Chondrocyte (in vitro differentiated cells): ENCODE measurements at places on chromosomes 2 and 18. TPM values are rescaled to one million over a fixed set of nuclear protein-coding genes. Genes with fewer than 3 reads are reported as not detected.

GRCh38 chr2:219648176-219648575, 20.7 kb downstream of the SLC4A3 start:
- H3K27me3 ChIP-seq, result peaks cover 14% of the 10 kb centered on the region
- DNase-seq, result no peak
- H3K27ac ChIP-seq, result no peak overlapping the region
- H3K36me3 ChIP-seq, result peaks cover 3% of the 10 kb centered on the region

DNA sequence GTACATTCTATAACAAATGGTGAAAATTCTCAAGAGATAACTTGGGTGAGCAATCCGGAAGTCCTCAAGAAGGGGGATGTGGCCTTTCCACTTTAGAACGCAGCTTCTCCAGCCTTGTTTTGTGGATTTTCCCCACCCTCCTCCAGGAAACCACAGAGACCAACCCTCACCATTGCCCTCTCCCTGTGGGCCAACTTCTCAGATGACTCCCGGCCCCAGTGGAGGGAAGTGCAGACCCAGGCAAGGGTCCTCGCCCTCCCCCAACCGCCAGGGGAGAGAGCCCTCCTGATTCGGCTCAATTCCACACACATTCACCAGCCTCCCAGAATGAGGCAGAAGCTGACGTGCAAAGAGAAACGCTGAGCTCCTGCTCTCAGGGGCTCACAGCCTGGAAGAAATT, 277.2 kb downstream of the EIPR1 start:
- no peak overlapping the region for H3K27ac ChIP-seq
- peaks cover 6% of the 10 kb centered on the region for H3K27me3 ChIP-seq
- H3K4me1 ChIP-seq, result no peaks in the 10 kb centered on the region
- no peak for DNase-seq
- peaks cover 2% of the 10 kb centered on the region for H3K36me3 ChIP-seq

- H3K4me3 ChIP-seq, result no peak overlapping the region
- peaks cover 2% of the 10 kb centered on the region for H3K36me3 ChIP-seq
- H3K4me1 ChIP-seq, result peaks cover 25% of the 10 kb centered on the region
- no peak for DNase-seq
- H3K27ac ChIP-seq, result no peak overlapping the region
Observed at GRCh38 chr2:101147062-101147461, 4.1 kb downstream of the TBC1D8 start.

The C2orf15 gene
- total RNA-seq, result 0.17 to 0.26 TPM in 2 of 3 replicates, not detected in the other

- no peaks in the 10 kb centered on the region for H3K27me3 ChIP-seq
- no peaks in the 10 kb centered on the region for H3K36me3 ChIP-seq
- no peak overlapping the region for H3K27ac ChIP-seq
- H3K4me3 ChIP-seq, result no peak overlapping the region
Observed at GRCh38 chr2:203656522-203657287, 49.7 kb upstream of the CD28 start.

DNA sequence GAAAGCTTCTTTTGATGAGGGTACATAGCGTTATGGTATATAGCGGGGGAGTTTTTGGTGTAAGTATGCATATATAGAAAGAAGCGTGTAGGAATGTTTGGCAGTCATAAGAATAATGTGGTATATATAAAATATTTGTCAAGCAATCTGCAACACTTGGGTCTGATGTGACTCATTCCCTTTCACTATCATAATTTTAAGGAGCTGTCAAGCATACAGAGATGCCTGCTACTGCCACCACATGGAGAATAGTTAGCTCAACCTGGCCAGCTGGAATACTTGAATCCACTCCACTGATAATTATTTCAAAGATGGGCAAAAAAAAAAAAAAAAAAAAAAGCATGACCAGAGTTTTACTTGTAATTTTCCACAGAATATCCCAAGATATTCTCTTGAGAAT, 559.8 kb upstream of the REG3G start:
- no peaks in the 10 kb centered on the region for H3K4me1 ChIP-seq
- H3K36me3 ChIP-seq, result no peaks in the 10 kb centered on the region
- H3K4me3 ChIP-seq, result no peak overlapping the region
- DNase-seq, result no peak

- no peak for DNase-seq
- peak overlapping the region; percentile 43 for H3K4me3 ChIP-seq
Observed at GRCh38 chr2:121722479-121722878, 14.2 kb downstream of the NIFK start.

GRCh38 chr18:8681196-8681595, 24.2 kb upstream of the MTCL1 start:
- no peaks in the 10 kb centered on the region for H3K36me3 ChIP-seq
- no peak overlapping the region for H3K27ac ChIP-seq
- DNase-seq, result no peak
- H3K27me3 ChIP-seq, result no peaks in the 10 kb centered on the region
- no peak overlapping the region for H3K4me3 ChIP-seq
- H3K4me1 ChIP-seq, result peaks cover 11% of the 10 kb centered on the region

The CYBRD1 gene
- 84.5 to 139 TPM (median 88.5 TPM) in 3 replicates for total RNA-seq

The TRABD2A gene
- 0.37 to 1.2 TPM (median 0.82 TPM) in 3 replicates for total RNA-seq

The FER1L5 gene
- not detected in 3 replicates for total RNA-seq

DNA sequence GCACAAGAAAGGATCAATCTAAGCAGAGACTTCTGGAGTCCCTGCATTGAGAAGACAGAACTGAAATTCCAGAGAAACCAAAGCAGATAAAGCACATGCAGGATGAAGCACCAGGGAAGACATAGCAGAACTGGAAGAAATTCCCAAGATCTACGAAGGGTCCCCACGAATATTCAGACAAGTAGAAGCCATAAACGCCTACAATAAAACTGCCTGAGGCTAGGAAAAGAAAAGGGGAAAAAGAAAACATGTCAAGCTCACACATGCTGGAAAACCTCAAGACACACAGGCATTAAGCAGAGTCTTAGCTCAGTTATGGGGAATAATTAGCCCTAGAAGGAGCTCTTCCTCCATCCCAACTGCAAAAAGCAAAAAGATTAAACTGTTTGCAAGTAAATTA, 171.2 kb downstream of the NBAS start:
- no peak overlapping the region for H3K4me3 ChIP-seq
- no peaks in the 10 kb centered on the region for H3K27me3 ChIP-seq
- DNase-seq, result no peak
- H3K4me1 ChIP-seq, result peaks cover 7% of the 10 kb centered on the region

GRCh38 chr2:215526341-215526740, 90.5 kb upstream of the FN1 start:
- peaks cover 78% of the 10 kb centered on the region for H3K4me1 ChIP-seq
- H3K36me3 ChIP-seq, result no peaks in the 10 kb centered on the region
- peak overlapping the region; percentile 81 for H3K27ac ChIP-seq
- H3K27me3 ChIP-seq, result no peaks in the 10 kb centered on the region
- H3K4me3 ChIP-seq, result no peak overlapping the region

DNA sequence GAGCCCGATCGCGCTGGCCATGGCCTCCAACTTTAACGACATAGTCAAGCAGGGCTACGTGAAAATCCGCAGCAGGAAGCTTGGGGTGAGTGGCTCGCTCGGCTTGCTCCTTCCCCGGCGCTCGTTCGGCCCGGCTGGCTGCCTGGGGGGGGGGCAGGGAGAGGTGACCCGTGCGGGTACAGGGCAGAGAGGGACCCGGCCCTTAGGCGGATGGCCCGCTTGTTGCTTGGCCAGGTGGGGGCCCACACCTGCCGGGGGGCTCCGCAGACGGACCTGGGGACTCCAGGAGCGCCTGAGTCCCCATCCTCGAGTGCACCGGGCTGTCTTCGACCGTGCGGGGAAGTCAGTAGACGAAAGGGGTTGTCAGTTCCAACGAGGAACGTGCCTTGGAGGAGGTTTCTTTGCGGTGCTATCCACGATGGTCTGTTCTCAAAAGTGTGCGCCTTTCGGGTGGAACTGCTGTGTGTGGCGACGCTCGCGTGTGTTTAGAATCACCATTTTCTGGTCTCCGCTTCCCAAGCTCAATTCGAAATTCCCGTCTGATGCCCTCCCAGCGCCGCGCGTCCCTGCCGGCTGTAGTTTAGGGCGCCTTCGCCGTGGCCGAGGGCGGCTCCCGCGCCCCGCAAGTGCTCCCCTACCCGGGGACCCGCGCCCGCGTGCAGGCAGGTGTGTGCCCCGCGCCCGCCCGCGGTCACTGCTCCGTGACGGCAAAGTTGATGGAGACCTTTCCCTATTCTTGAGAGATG, 711 bp downstream of the DOK6 start:
- H3K27ac ChIP-seq, result peak overlapping the region; percentile 51
- H3K27me3 ChIP-seq, result peaks cover 16% of the 10 kb centered on the region
- no peak for DNase-seq

DNA sequence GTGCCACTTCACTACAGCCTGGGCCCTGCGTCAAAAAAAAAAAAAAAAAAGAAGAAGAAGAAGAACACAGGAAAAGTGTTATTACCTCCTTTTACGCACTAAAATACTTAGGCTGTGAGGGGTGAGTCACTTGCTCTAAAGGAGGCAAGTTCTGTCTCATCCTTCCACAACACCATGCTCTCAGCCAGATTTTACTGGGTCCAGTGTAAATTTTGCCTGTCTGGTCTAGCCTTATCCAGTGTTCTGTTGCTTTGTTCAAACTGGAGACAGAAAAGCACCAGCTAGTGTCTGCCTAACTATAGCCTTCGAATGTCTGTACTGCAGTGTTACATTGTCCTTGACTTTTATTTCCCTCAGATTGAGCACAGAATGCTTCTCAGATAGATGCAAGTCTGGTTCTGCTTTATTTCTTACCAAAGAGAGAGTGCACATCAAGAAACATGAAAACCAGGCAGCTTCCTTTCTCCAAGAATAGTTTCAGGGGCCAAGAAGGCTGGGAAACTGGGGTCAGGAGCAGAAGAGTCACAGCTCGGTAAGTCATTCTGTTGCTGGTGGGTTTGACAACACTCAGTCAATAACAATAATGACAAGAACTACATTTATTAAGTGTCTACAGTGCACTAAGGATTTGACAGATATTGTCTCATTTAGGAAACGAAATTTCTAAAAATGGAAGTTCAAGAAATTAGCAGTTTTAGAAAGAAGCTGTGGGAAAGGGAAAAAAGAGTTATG, 3.1 kb upstream of the MSGN1 start:
- peaks cover 14% of the 10 kb centered on the region for H3K4me1 ChIP-seq
- peak overlapping the region; percentile 36 for H3K4me3 ChIP-seq
- peaks cover 5% of the 10 kb centered on the region for H3K27me3 ChIP-seq
- H3K27ac ChIP-seq, result peak overlapping the region; percentile 81

GRCh38 chr2:109185821-109186570, 57.0 kb downstream of the SH3RF3 start:
- DNase-seq, result no peak
- peaks cover 84% of the 10 kb centered on the region for H3K4me1 ChIP-seq
- peak overlapping the region; percentile 52 for H3K4me3 ChIP-seq
- peaks cover 11% of the 10 kb centered on the region for H3K36me3 ChIP-seq
- H3K27me3 ChIP-seq, result no peaks in the 10 kb centered on the region
- H3K27ac ChIP-seq, result peak overlapping the region; percentile 100

GRCh38 chr18:52311331-52311730, 28.7 kb upstream of the DCC start:
- DNase-seq, result no peak
- no peaks in the 10 kb centered on the region for H3K4me1 ChIP-seq
- H3K27me3 ChIP-seq, result peaks cover 4% of the 10 kb centered on the region
- H3K27ac ChIP-seq, result no peak overlapping the region
- H3K36me3 ChIP-seq, result no peaks in the 10 kb centered on the region

The TLX2 gene
- 0.10 TPM in 1 of 3 replicates, not detected in the others for total RNA-seq

- H3K27ac ChIP-seq, result no peak overlapping the region
- peaks cover 11% of the 10 kb centered on the region for H3K4me1 ChIP-seq
- H3K27me3 ChIP-seq, result peaks cover 31% of the 10 kb centered on the region
Observed at GRCh38 chr2:120669121-120669952, 66.3 kb upstream of the GLI2 start.

The SNED1 gene
- total RNA-seq, result 1.6 to 2.9 TPM (median 1.9 TPM) in 3 replicates

The CHST9 gene
- total RNA-seq, result 0.56 to 1.1 TPM (median 0.82 TPM) in 3 replicates

DNA sequence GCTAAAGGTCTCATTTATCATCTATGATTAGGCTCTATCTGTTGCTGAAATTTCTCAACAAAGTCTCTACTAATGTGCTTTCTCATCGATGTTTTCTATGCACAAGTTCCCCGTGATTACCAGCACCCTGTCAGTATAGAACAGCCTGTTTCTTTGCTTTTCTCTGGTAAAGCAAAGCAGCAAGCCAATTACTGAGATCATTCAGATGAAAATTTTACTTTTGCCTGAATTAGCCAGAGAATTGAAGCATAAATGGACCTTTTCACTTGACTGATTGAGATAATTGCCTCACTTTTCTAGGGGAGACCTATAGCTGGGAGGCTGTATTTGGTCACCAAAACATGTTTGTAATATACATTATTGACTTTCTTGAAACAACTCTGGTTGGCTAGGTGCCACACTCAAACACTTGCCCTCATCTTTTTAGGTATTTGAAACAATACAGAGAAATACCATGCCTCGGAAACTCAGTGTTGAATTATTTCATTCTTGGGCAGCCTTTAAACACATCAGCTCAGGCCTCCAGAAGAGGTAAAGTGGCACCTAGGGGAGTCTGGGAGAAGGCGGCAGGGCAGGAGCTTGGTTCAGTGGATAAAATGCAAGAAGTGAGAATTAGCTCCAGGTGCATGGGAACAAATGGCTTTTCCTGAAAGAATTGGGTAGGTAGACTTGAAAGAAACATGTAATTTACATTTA, 96.2 kb downstream of the GALNT3 start:
- H3K4me1 ChIP-seq, result peaks cover 7% of the 10 kb centered on the region
- DNase-seq, result no peak
- no peak overlapping the region for H3K4me3 ChIP-seq

The CPS1 gene
- total RNA-seq, result 4.3 to 15.2 TPM (median 4.6 TPM) in 3 replicates

DNA sequence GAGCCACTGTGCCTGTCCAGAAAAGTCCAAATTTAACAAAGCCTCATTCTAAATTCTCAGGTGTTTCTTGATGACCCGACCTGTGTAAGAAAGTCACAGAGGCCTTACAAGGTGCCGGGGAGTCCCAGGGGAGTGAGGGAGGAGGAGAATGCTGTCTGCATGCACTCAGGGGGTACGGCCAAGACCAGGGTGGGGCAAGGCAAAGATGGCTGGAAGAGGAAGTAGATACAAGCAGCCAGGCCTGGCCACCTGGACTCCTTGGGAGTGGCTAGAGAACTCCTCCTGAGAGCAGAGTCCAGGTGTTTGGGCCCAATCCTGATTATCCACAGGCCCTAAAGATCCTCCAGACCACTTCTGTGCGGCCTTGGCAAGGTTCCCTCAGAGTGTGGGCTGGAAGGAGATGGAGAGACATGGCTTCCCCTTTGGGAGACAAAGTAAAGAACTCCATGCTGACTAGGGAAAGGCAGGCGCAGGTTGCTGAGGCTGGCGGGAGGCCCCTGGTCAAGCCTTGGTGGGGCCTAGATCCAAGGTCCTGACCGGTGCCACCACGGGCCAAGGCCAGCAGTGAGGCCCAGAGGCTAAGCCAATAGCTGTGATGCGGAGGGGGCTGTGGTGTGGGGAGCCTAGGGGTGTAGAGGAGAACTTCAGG, 74.7 kb downstream of the COPS8 start:
- H3K27ac ChIP-seq, result no peak overlapping the region
- H3K36me3 ChIP-seq, result no peaks in the 10 kb centered on the region
- peaks cover 58% of the 10 kb centered on the region for H3K4me1 ChIP-seq
- H3K4me3 ChIP-seq, result no peak overlapping the region

The MAP3K20 gene
- 55.7 to 68.5 TPM (median 68.1 TPM) in 3 replicates for total RNA-seq

DNA sequence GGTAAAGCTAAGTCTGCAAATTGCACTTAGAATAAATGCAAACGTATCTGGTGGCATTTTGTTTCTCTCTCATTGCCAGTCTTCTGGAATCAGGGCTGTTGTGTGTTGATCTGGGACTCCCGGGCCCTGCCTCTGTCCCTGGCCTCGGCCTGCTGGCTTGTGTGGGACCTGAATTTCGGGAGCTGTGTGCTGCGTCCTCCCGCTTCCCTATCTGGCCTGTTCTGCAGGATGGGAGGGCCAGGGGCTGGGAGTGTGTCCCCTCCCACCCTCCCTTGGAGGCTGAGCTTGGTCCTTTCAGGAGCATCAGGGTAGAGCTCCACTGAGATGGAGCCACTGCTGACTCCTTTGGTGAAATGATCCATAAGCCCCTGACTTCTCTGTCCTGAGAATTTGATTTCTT, 118.5 kb downstream of the ACKR3 start:
- H3K36me3 ChIP-seq, result no peaks in the 10 kb centered on the region
- no peak for DNase-seq
- no peaks in the 10 kb centered on the region for H3K27me3 ChIP-seq
- no peak overlapping the region for H3K4me3 ChIP-seq
- H3K4me1 ChIP-seq, result peaks cover 57% of the 10 kb centered on the region
- no peak overlapping the region for H3K27ac ChIP-seq
